ENCODE measurements at places on chromosomes 5 and 9.

DNA sequence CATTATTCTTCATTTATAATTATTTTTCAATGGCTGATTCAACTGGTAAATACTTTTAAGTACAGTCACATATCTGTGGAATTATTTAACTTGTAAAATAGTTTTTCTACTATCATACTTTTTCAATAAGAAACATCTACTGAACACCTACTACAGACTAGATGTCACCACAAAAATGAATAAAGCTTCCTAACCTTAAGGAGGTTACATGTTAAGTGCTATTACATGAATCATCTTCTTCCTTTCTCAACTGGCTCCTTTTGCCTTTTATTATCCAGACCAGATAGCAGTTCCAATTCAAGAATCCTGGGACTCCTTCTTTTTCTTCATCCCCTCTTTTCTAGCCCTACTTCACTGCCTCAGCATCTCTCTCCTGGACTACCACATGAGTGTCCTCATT is 4.7 kb downstream of the PGGT1B start:
- no peak for DNase-seq

DNA sequence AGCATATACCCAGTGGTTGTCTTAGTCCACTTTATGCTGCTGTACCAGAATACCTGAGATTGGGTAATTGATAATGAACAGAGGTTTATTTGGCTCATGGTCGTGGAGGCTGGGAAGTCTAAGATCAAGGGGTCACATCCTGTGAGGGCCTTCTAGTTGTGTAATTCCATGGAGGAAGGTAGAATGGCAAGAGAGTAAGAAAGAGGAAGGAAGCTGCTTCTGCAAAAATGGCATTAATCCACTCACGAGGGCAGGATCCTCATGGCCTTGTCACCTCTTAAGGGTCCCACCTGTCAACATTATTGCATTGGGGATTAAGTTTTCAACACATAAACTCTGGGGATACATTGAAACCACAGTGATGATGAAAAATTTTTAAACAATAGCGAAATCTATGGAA is 17.0 kb downstream of the BTNL8 start:
- no peak for DNase-seq

GRCh38 chr9:106911951-106912350 is 49.0 kb downstream of the ZNF462 start:
- DNase-seq = no peak

GRCh38 chr5:72015103-72015548 is 92.1 kb upstream of the MAP1B start:
- DNase-seq = no peak

DNA sequence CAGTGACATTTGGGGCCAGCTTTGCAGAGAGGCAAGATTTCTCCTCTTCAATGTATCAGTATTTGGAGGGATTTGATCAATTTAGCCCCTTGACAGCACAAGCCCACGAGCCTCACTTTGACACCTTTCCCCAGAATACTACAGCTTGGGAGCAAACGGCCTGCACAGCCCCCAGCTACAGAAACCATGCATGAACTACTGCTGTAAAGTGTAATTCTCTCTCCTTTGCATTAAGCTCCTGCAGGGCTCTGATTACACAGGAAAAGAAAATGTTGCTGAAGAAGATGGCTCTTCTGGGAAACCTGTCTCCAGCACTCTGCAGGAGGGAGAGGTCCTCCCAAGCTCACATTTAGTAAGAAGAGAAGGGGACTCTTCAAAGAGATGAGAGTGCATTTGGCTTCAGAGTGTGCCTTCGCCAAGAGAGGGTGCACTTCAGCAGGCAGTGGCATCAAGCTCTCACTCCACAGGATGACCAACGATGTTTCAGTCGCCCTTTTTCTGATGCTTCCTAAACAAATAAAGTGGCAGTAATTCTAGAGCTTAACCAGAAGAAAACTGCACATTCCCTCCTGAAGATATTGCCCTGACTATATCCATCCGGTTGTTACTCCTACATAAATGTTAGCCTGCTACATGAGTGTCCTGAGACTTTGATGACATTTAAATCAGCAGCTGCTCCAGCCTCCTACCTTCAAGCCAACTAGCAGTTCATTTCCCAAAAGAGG is 272.2 kb downstream of the AUH start:
- no peak for DNase-seq

- no peak for DNase-seq
Measured at GRCh38 chr5:11038772-11039171, 277.7 kb upstream of the DAP start.
